ENCODE measurements at places on chromosomes 2 and 18. TPM values are rescaled to one million over a fixed set of nuclear protein-coding genes. Genes with fewer than 3 reads are reported as not detected.
A peak's percentile ranks its signal among the peaks of the same experiment; 100 is the strongest.

- no peak for DNase-seq
Observed at GRCh38 chr2:101803128-101803527, 105.6 kb downstream of the MAP4K4 start.

GRCh38 chr18:48908916-48909315 lies 41.8 kb downstream of the SMAD7 start:
- no peak for DNase-seq

GRCh38 chr2:147632198-147632597 lies 212.6 kb upstream of the ACVR2A start:
- DNase-seq, result no peak

- DNase-seq, result no peak
Observed at GRCh38 chr2:143263066-143263625, 133.9 kb downstream of the ARHGAP15 start.

- no peak for DNase-seq
Observed at GRCh38 chr2:32772638-32773447, 145.0 kb downstream of the TTC27 start.

DNA sequence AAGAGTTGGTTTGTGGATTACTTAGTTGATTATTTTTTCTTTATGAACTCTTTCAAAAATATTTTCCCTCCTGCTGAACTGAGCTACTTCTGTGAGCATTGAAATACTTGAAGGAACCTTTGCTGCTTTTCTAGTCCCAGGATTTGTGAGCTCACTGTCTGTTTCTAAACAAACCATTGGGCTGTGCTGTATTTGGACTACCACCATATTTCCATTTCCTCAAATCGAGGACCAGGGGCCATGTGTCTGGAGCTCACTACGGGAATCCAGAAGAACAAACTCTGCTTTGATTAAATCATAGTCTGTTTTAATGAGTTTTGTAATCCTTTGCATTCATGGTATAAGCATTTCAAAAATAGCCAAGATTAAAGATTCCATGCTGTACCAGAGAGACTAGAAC lies 1.3 kb downstream of the MRPL33 start:
- no peak for DNase-seq

GRCh38 chr2:48445091-48445725 lies 84.7 kb upstream of the STON1 start:
- DNase-seq, result no peak

DNA sequence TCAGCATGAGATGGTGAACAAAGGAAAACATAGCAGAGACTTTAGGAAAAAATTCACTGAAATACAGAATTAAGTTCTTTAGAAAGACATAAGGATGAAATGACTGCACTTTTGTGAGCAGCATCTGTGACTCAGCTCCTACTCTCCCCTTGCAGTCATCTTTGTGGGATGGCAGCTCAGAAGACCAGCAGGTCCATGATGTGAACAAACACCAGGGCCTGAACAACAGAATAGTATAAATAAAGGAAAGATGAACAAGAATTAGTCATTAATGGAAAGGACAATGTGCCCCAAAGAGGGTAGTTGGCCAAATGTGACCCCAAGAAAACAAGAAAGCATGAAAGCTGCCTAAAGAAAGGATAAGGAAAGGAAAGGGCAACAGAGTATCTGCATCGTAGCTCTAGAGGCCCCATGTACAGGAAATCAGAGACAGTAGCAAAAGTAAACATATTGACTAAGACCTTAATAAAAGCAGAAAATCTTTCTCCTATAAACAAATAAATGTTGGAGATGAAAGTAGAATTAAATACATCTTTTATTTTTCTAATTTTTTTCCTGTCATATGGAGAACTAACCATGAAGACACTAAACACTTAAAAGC lies 318.0 kb downstream of the ZEB2 start:
- DNase-seq, result no peak

DNA sequence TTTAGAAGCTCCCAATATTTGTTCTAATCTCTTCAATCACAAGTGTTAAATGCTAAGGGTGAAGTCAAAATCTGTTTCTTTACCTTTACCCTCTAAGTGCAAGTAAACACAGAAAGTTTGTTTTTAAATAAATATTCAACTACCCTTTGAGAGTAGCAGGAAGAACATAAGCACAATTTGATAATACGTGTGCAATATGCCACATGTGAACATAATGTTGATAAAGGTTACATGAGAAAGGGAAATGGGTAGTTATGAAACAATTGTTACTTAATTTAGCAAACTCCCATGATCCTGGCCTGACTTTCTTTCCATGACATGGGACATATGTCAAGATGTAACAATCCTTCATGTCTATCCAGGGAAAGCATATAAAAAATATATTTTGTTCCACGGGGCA lies 7.1 kb downstream of the SPRED2 start:
- no peak for DNase-seq

DNA sequence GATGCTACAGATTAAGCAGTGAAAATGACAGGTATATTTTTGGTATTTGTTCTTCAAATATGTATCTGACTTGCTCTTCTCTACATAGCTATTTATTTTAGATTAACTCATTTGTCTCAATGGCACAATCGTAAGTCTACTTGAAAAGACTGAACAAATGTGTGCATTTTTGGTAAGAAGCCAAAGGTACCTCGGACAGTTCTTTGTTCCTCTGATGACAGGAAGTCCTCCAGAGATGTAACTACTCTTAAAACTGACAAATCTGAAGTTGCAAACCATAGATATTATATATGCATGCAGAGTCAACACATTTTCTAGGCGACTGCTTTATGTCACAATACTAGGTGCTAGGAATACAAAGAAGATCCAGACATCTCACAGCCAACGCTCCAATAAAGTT lies 36.7 kb downstream of the NDUFAF7 start:
- DNase-seq, result no peak

GRCh38 chr2:174235680-174236079 lies 12.7 kb downstream of the OLA1 start:
- no peak for DNase-seq

GRCh38 chr2:238346544-238346943 lies 26.2 kb downstream of the TRAF3IP1 start:
- no peak for DNase-seq

DNA sequence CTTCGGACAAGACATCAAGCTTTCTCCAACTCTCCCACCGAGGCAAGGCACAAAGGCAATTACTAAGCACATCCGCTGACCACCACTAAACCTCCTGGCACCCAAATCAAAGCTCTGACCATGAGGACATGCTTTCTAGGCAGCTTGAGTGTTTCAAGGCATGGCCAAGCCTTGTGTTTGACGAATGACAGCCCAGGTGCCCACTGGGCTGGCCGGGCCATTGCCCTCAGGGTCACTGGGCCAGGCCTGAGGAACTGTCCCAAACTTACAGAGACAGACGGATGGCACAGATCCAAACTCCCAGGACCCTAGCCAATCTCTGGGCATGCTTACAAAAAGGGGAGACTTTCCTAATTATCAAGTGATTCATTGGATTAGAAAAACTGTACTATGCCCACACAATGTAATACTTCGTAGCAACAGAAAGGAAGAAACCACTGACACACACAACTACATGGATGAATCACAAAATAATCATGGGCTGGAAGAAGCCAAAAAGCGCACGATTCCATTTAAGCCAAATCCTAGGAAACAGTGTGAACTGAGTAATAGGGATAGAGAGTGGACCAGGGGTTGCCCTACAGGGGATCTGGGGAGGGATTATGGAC lies 20.2 kb downstream of the CRACDL start:
- DNase-seq, result no peak

DNA sequence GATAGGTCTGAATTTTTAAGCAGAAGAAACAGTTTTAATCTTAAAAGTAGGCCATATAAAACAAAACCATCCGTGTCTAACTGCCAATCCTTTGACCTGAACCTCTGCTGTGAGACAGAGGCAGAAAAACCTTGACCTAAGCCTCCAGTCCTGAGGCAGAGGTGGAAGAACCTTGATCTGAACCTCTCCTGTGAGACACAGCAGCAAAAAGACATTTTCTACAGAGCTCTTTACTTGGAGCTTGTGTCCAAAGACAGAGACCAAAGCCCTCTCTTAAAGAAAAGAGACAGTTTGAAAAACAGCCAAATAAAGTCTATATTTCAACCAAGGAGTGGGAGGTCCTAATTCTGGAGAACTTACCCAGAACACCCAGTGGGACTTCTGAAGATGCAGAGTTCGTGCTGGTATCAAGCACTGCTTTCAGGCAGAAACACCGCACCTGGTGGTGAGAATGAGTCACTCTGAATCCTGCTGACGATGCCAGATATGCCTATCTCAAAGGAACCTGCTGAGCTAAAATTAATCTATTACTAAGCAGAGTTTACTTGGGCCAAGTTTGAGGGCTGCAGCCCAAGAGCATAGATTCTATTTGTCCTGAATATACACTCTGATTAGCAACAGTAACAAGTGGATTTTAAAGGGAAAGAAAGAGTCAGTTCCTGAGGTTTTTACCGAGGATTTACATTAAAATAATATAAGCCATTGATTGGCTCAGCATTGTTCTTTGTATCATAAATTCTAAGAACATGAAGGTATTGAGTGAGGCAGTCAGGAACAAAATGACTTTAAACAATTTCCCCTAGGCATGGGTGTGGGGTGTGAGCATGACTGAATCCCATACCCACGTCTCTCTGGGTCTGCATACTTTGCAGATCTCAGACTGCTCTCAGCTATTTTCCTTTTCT lies 806.4 kb downstream of the TRIB2 start:
- DNase-seq, result peak; percentile 87

SOX11 gene
- total RNA-seq, result not detected

GAL3ST2 gene
- not detected for total RNA-seq

TBR1 gene
- total RNA-seq, result not detected

CHMP1B gene
- 96.0 TPM for total RNA-seq

AMER3 gene
- 0.58 TPM for total RNA-seq

BBS5 gene
- 3.8 TPM for total RNA-seq

FMNL2 gene
- 57.9 TPM for total RNA-seq

UGT1A10 gene
- not detected for total RNA-seq
